ENCODE measurements at places on chromosomes 4 and X.

- DNase-seq, result no peak
Measured at GRCh38 chrX:83260288-83260687, 247.8 kb upstream of the POU3F4 start.

DNA sequence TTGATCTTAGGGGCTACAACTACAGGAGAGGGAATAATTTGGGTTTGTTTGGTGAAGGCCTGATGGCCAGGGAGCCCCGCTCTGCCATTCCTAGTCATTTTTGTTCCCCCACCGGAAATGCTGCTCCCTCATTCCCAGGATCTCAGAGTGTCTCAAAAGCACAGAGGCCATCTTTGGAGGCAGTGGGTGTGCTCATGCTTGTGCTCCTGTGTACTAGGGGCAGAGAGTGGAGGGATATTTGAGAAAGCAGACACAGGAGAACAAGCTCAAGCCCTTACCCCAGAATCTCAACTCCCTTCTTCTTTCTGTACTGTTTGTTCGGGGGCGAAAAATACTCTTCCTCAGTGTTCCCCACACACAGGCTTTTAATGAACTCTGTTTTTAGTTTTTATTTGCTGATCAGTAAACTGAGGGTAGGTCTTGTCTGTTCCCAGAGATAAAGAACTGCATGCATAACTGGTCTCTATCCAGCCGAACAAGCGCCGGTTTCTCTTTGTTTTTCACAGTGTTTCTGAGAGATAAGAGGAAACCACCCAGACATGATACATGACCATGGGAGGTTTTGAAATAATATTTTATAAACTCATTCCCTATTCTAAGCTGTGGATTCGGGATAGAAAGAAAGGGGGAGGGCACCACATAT lies 32.9 kb upstream of the XK start:
- DNase-seq, result no peak

GRCh38 chrX:101287402-101287801 lies 3.7 kb downstream of the TAF7L start:
- DNase-seq, result peak; percentile 15

GRCh38 chrX:41695426-41695825 lies 6.7 kb downstream of the GPR34 start:
- no peak for DNase-seq

DNA sequence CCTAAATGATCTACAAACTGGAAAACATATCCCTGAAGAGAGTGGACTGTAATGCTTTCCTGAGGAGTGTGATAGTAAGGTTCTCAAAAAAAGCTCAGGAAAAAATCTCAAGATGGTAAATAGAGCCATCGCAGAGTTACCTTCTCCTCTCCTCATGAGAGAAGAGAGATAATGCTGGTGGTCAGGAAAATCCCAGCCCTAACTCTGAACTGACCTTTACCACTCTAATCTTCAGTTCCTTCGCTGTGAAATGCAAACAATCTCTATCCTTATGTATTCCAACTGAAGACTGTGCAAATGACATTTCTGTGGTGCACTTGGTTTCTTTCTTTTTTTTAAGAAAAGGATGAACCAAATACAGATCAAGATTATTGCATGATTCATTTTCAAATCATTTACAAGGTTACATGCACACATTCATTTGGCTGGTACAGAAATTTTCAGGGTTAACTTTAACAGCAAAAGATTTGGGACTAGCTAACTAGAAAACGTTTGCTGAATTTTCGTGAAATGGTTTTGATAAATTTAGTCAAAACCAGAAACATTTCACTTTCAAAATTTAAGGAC lies 8.3 kb downstream of the PPM1K start:
- no peak for DNase-seq

DNA sequence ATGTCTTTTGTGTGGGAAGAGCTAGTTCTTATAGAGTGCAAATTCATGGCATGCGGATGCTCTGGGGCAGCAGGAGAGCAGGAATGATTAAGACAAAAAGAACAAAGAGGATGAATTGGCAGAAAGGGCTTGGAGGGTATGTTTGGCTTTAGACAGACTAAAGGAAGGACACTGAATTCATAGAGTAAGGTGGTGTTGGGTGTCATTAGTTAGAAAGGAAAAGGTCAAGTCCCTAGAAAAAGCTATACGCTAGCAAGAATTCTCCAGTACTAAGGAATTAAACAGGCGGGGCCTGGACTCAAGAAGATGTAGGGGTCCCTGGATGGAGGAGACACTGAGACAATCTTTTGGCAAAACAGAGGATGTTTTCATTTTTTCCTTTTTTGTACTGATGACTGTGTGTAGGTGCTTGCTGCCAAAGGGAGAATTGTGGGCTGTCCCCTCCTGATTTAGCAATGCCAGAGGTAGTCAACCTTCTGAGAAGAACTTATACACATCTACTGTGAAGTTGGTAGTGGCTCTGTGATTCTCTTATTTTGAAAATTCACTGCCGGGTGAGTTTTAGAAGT lies 391.0 kb downstream of the SPRY1 start:
- no peak for DNase-seq

DNA sequence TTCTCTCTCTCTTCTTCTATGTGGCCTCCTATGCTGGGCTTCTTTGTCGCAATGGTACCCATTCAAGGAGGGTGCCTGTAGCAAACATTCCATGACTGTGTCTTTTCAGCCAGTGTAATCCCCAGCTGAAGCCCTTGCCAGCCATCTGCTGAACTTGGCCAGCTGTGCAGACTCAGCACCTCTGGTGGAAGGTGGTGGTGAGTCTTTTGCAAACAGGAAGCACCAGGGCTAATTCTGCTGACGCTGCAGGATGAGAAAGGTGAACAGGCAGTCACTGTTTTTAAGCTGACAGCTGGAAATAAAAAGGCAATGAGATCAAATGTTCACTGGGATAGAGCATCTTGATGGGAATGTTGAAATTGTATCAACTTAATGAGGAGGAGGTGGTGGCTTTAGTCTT lies 298.7 kb upstream of the CLNK start:
- DNase-seq, result peak; percentile 19

DNA sequence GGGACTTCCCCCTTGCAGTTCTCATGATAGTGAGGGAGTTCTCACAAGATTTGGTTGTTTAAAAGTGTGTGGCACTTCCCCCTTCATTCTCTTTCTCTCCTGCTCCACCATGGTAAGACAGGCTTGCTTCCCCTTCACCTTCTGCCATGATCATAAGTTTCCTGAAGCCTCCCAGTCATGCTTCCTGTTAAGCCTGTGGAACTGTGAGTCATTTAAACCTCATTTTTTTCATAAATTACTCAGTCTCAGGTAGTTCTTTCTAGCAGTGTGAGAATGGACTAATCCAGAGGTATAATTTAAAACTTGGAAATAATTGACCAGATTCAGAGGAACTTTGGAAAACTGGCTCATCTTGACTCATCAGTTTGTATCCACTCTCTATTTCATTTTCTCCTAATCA lies 129.0 kb downstream of the TMEM47 start:
- no peak for DNase-seq

Measured in NCI-H146 (cell line).